NCI-H748 treated with DMSO at 0.1 percent for 48 hours (cell line): ENCODE measurements at places on chromosomes 3 and 15.

DNA sequence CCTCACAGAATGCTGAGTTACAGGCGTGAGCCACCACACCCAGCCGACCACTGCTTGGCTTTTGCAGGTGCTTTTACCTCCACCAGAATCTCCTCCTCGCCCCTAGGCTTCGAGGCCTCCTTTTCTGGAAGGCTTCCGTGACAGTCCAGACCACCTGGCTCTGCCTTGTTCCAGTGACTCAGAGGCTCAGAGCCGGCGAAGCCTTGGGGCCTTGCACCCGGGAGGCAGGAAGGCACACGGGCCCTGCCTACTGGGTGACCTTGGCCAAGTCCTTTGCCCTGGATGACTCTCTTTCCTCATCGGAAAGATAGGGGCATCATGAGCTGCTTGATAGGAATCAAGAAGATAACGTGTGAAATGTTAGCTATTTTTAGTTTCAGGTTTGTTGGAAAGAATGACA lies 31.3 kb upstream of the FURIN start:
- DNase-seq, result no peak

DNA sequence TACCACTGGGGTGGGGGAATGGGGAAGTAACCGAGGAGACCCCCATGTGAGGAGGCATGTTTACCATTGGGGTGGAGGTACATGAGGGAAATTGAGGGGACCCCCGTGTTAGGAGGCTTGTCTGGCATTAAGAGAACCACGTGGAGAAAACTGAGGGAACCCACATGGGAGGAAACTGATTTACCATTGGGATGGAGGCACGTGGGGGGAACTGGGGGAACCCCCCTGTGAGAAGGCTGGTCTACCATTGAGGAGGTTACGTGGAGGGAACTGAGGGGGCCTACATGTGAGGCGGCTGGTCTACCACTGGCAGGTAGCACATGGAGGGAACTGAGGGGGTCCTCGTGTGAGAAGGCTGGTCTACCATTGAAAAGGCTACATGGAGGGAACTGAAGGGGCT lies 159.4 kb downstream of the FBLN2 start:
- no peak for DNase-seq

DNA sequence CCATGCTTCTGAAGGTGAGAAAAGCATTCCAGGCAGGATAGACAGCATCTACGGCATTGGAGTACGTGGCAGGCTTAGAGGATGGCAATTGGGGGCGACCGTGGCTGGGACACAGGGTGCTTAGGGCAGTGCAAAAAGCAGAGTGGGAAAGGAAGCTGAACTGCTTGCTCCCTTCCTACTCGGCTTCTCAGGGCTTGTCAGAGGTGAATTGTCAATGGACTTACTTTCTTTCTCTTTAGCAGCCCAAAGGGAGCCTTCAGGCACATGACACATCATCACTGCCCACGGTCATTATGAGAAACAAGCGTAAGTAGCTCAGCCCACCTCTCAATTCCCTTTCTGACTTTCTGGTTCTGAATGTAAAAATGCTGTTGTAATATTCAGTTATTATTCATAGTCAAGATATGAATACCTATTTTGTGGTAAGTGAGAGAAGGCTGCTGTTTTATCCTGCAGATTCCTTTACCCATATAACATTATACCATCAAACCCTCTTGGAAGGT lies 84.3 kb downstream of the KLHL25 start:
- DNase-seq, result no peak

GRCh38 chr3:169710619-169711018 lies 47.1 kb upstream of the MECOM start:
- DNase-seq, result no peak

- no peak for DNase-seq
These were observed 40.0 kb downstream of the SLC6A11 start for GRCh38 chr3:10855871-10856662.
